ENCODE measurements at places on chromosomes 16 and 17.

DNA sequence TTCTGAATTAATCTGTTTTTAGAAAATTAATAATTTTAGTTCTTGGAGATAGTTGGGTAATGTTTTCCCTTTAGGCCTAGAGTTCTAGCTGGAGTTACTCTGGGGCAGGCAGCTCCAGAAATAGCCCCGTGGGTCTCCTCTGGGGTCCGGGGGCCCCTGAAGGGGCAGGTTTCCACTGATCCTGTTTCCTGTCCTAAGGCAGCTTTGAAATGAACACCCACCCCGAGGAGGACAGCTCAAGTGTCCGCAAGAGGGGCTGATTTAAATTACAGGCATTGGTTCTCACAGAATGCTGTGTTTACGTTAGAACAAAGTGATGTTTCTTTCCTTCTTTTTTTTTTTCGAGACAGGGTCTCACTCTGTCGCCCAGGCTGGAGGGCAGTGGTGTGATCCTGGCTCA, 23.8 kb downstream of the EEF2K start:
- DNase-seq = no peak

- no peak for DNase-seq
Measured at GRCh38 chr17:2400474-2400866, 390 bp downstream of the MNT start.

DNA sequence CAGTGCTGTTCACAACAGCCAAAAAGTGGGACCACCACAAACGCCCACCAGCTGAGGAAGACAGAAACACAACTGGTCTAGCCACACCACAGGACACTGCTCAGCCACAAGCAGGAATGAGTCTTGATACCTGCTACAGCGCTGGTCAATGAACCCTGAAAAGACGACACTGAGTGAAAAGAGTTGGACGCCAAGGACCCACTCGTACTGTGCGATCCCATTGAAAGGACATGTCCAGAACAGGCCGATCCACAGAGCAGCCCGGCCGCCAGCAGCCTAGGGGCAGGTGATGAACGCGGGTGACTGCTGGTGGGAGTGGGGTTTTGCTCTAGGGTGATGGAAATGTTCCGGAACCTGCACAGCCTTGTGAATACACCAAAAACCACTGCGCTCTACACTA, 10.6 kb upstream of the SLC38A8 start:
- no peak for DNase-seq

DNA sequence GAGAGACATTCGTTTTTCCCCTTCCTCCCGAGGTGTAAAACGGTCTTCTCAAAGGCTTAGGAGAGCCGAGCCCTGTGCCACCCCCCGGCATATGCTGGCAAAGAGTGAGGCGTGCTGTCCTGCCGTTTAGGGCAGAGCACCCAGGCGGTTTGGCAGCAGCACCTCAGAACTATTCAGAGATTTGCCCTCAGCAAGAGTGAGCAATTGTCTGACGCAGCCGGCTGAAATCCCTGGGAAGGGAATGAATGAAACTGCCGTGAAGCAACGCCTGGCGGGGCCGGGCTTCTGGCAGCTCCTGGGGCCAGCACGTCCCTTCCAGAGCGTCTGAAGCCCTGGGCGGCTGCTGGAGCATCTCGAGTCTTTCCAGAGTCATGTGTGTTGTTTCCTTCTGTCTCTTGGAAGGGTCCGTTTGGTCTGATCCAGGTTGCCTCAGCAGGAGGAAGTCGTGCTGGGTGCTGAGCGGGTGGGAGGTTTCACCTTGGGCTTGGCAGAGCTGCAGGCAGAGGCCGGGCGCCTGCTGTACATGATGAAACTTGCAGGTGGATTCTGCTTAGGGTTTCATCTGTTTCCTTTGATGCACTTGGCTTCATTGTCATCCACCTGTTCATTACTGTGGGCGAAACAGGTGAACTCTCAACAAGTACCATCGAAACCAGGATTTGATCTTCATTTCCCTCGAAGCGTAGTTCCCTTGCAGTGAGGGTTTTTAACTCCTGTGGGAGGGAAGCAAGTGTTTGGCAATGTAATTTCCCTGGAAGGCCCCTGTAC, 35.4 kb downstream of the TBCD start:
- DNase-seq = peak; percentile 39

DNA sequence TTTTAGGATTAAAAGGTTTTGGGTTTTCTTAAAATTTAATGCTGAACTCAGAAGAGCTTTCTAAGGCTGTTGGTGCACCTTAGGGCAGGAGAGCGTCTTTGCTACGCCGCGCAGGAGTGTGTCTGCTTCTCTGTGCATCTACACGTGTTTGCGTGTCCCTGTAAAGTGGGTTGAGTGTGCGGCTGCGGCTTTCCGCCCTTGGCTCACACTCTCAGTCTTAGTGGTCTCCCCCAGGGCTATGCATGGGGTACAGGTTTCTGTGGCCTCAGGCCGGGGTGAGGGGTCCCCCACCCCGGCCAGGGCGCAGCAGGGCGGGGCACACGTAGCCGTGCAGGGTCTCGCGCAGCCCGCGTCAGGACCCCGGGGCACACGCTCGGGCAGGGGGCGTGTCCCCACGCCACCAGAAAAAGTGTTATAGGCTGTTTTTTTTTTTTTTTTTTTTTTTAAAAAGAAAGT, 727 bp upstream of the TENT4B start:
- no peak for DNase-seq

GRCh38 chr16:66069587-66069986, 296.9 kb upstream of the CDH5 start:
- no peak for DNase-seq

GRCh38 chr16:87057211-87057881, 259.8 kb downstream of the C16orf95 start:
- DNase-seq = no peak

DNA sequence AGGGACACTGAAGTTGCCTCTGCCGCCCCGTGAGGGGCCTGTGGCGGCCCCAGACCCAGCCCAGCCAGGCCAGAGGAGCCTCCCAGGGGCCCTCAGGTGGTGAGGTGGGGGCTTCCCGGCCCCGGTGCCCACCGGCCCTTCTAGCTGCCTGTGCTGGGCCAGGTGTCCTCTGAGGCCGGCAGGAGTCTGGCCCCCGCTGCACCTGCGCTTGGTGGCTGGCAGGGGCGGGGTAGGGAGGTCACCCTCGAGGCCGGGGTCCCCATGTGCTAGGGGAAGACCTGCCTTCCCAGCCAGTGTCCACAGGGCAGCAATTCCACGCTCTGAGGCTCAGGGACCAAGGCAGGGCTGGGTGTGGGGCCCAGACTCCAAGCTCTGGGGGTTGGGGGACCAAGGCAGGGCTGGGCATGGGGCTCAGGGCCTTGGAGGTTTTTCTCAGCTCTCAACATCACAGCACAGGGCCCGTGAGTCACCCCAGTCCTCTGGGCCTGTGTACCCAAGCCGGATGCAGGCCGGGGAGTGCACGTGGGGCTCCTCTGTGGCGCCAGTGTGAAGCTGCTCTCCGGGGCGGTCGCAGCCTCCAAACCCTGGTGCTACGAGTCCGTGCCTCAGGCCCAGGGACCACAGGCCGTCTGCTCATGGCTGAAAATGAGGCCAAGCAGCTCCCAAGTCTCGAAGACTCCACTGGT, 1.3 kb upstream of the CCDC154 start:
- no peak for DNase-seq

GRCh38 chr17:4535667-4536258, 19.4 kb downstream of the MYBBP1A start:
- DNase-seq = no peak

DNA sequence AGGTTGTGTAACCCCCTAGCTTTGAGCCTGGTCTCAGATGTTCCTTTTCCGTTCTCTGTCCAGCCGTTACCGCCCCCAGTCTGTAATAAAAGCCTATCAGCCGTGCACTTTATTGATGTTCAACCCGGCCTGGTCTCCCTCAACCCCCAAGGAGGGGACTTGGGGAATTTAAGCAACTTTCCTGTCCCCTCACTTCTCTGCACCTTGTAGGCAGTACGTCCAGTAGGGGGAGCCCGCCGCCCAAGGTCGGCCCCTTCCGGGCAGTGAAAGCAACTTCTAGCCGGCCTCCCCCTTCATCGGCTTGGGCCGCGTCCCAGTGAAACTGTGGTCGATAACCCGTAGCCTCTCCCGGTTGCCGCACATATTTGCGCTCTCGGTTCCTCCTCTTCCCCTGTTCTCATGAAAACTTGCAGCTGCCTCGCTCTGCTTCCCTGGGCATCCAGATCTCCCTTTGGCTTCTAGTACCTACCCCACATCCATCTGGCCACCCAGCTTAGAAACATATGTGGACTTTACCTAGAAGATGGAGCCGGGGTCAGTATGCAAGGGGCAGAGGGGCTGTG, 7.9 kb downstream of the PNPO start:
- peak; percentile 61 for DNase-seq

DNA sequence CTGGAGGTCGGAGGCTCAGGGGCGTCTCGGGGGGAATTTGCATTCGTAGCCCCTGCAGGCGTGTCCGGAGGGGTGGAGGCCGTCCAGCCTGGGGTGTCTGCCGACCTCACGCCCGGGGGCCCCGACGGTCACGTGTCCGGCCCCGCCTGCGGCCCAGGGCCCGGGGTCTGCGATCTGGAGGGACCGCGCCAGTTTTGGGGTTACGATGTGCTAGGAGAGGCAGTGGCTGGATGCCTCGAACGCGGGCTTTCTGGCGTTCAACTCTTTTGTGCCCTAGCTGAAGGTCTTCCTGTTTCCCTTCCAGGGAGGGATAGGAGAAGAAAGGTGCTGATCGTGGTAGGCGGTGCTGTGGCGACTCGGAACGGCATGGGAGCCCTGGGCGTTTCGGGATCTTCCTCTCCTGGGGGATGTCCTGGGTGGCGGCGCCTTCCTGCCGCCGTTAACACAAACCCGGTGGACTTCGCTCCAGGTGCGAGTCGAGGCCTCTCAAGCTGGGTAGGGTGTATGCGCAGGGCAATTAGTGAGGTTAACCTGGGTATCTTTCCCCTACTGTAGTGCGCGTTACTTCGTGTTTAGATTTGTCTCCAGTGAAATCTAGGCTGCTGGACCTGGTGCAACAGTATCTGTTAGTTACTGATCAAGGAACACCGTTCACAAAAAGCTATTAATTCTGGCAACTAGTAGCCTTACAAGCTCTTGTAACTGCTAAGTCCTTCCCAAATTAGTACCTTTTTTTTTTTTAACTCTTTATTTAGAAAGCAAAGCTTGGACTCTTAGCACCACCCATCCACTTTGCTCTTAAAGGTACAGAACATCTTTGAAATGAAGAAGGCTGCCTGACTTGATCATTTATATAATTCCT, 1.3 kb downstream of the AKAP1 start:
- DNase-seq = no peak

DNA sequence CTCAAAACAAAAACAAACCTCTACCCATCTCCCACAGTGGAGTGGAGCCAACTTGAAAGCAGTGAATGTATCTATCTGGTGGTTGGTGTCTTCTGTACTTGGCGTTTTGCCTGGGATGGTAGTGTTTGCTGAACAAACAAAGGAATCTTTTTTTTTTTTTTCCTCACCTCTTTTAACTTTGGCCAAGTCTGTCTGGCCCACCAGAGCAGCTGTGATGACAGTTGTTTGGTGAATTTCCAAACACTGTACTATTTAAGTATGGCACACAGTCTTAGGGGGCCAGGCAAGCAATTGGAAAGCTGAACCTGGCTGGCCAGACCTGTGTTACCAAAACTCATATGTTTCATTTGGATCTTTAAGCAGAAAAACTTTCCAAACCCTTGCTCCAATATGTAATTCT, 101.8 kb upstream of the CDH13 start:
- DNase-seq = no peak

DNA sequence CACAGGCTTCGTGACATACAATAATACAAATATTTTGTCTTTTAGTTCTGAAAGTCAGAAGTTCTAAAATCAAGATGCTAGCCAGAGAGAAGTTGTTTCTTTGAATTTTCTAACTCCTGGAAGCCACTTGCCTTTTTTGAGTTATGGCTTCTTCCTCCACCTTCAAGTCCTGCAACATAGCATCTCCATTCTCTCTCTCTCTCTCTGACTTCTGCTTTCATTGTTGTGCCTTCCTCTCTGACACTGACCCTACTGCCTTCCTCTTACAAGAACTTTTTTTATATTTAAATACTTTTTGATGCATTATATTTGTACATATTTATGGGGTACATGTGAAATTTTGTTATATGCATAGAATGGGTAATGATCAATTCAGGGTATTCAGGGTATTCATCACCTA, 205.9 kb downstream of the MAP2K6 start:
- DNase-seq = no peak

DNA sequence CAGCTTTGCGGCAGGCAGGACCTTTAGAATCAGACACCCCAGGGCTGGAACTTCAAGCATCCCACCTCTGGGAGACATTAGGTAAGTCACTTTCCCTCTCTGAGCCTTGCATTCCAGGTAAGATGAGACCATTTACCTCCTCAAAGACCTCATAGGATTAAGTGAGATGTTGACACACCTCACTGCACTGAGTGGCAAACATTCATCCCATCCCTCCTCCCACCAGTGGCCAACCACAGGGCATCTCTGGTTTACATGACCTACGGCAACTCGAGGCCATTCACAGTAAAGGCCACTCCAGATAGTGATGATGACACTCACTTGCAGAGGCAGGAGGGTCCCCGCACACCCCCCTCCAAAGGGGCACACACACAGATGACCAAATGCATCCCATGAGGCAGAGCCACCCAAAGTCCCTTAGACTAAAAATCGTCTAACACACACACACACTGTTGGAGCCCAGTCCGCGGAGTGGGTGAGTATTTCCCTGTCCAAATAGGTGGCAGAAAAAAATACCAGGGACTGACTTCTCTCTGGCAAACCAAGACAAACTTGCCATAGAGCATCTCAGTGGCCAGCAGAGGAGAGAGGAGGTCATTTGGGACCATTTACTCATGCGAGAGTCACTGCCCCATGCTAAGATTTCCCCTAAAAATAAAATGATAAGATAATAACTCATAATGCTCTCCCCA, 454.9 kb downstream of the SOX9 start:
- no peak for DNase-seq

DNA sequence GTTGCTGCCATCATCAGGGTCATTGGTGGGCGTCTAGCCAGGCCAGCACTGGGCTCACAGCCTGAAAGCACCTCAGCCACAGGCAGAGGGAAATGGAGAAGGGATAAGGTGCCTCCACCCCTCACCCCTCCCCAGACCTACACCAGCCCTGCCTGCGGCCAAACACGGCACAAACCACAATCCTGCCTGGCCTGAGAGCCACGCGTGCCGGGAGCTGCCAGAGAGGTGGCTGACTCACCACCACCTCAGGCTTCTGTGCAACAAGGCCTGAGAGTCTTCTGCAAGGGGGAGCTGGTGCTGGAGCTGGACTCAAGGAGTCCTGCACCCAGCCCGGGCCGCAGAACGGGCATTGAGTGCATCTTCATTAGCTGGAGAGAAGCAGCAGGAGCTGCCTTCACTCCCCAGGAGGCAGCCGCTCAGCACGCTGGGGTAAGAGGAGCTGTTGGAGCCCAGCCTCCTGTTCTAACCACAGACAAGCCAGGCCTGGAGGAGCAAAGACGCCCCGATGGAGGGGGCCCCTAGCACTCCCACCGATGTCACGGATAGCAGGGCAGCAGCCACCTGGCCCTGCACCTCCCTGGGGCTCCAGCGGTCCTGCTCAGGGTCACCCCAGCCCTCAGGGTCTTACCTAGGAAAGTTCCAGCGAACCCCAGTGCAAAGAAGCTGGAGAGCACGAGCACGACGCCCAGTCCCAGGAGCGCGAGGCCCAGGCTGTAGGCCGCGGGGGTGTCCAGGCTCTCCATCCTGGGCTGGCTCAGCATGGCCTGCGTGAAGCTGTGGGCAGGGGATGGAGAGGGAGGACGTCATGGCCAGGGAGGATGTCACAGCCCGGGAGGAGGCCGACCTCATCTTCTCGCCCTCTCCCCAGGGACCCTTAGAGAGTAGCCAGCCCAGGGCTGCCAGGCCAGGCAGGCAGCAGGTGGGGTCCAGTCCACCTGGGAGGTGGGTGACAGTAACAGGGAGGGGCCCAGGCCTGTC, 16.0 kb upstream of the RASD1 start:
- peak; percentile 46 for DNase-seq

- DNase-seq = no peak
Measured at GRCh38 chr17:50603340-50603739, 31.3 kb upstream of the ABCC3 start.

GRCh38 chr17:45320931-45321461, 4.2 kb upstream of the MAP3K14 start:
- peak; percentile 76 for DNase-seq
